ENCODE measurements at places on chromosomes 5 and 9.

DNA sequence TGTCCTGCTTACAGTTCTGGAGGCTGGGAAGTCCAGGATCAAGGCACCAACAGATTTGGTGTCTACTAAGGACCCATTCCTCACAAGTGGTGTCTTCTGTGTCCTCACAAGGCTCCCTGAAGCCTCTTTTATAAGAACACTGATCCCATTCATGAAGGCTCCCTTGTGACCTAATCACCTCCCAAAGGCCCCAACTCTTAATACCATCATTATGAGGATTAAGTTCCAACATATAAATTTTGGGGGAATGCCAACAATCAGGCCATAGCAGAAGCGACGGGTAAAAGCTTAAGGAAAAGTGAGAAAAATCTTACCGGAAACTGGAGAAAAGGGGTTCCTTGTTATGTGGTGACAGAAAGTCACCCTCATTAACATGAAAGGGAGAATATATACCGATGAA, 11.2 kb downstream of the CTNNAL1 start:
- no peak for DNase-seq

- DNase-seq: no peak
Measured at GRCh38 chr5:111004291-111004690, 67.2 kb upstream of the TSLP start.

DNA sequence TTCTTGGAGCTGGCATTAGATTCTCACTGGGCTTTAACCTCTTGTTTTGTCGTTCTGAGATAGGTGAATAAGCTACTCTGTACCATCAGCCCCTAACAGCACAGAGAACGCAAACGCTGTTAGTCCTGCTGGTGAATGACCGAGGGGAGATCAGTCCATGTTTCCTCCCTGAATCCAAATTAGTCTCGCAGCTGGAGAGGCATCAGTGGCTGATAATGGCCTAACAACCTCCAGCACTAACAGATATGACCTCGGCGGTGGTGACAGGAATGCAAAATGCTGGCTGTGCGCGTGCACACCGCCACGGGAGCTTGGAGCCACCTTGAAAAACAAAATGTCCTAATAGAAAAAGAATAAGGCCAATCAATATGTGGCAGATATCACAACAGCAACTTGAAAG, 77.6 kb upstream of the IRX1 start:
- no peak for DNase-seq

DNA sequence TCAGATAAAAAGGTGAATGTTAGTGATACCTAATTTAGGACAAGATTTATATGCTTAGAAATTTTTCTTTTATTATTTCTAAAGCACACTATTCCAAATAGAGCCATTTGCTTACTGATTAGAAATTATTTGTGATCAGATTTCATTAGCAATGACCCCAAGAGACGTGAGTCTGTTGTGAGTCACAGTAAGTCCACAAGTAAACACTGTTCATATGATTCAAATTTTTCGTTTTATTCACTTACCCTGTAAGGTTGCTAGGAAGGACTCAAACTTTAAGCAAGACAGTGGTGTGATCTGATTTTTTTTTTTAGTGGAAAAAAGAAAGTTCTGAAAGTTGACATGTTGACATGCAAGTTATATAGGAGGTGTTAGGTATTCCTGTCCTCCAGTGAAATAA, 1.2 kb downstream of the CARD6 start:
- DNase-seq: no peak

DNA sequence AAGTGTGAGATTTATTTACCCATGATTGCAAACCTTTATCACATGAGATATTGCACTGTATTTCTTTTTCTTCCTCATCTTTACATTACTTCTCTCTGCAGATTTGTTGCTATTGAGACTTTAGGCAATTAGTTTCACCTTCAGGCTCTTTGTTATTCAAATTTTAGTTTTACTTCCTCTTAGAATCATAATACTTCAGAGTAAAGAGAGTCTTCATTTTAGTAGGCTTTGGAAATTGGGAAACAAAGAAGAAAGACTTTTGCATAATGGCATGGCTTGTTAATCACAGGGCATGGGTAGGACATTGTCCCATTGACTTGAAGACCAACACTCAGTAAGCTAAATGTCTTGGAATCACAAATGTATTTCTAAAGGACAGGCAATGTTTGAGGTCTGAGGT, 1.2 kb upstream of the PCDHGA5 start:
- no peak for DNase-seq

GRCh38 chr5:135116160-135116561, 82.1 kb upstream of the PITX1 start:
- DNase-seq: peak; percentile 26

DNA sequence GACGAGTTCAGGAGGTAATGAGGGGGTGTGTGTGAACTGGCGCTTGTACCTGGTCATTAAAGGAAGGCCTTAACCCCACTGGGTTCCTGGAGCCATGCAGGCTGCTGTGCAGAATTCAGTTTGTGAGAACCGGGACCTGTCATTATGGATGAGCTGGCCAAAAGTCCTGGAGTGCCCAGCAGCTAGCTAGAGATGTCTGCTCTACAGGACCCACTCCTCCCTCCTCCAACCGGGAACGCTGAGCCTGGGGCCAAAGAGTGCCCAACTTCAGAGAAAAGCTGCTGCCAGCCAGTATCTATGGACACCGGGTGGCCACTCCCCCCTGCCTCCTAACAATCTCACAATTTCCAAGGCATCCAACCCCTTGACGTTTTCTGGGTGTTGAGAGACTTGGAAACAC, 1.2 kb downstream of the ENTREP1 start:
- peak; percentile 5 for DNase-seq

DNA sequence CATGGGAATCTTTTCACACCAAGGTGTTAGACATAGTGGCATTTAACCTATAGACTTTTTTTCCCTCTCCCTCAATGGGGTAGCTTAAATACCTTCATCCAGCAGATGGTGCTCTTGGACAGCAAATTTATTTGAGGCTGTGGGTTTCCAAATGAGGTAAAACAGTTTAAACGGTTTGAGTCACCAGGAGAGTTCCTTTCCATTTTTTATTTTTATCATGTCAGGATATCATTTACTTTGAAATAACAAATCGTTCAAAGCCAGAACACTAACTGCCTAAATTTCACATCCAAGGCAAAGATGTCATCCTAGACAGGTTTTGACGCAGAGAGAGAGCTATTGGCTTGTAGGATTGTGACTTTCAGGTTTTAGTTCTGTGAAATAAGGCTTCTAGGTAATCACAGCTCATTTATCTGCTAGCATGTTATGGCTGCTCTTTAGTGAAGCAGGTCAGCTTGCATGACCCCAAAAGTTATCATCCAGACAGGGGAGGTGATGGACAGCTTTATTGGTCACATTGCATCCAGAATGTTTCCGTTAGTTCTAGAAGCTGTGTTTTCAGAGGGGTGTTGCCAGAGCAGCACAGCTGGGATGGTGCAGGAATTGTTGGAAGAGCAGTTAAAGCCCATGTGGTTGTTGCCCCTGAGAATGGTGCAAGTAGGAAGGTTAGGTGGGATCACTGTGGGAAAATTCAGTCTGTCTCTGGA, 69.8 kb downstream of the KDM4C start:
- DNase-seq: no peak

DNA sequence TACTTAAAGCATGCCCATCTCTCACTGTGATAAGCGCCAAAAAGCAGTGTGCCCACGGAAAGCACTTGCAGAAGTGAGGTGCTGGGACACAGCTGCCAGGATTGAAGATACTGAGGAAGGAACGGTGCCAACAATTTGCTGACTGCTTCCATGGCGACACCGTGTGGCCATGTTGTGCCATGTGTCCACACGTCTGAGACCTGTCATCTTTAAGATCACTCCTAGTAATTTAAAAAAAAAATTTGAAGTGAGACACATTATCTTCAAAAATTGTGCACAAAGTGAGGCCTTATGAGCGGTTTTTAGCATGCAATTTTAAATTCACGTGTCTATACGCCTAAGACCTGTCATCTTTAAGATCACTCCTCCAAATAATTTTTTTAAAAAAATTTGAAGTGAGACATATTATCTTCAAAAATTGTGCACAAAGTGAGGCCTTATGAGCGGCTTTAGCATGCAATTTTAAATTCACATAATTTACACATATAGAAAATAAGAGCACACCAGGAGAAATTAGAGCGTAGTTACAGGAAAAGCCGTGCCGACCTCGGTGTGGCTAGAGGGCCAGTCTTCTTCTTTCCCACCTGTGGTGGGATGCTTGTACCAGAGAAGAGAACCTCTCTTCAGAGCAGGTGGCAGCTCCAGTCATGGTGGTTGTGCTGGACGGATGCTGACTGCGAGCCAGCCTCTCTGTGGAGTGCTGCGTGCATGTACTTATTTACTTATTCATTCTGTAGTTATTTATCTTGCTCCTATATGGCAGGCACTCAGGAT, 21.4 kb upstream of the FLT4 start:
- DNase-seq: peak; percentile 50

GRCh38 chr5:126119887-126120442, 303.2 kb upstream of the GRAMD2B start:
- no peak for DNase-seq

DNA sequence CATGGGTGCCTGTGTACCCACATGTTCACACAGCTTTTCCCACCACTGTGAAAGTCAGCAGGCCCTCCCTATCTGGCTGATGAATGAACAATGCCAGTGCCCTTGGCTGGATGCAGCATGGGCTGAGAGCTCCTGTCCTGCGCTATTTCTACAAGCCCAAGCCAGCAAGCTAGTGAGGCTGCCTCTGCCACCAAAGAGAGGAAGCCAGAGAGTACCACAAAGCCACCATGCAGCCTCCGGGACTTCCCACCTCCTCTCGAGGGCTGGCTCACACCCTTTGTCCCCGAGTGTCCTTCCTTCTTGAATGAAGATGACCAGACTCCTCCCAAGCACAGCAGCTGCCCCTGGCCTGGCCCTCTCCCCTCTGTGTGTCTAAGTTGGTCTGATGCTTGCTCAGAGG, 76.5 kb downstream of the SH3PXD2B start:
- DNase-seq: no peak

- no peak for DNase-seq
Measured at GRCh38 chr5:167177736-167178135, 1113.7 kb upstream of the WWC1 start.

DNA sequence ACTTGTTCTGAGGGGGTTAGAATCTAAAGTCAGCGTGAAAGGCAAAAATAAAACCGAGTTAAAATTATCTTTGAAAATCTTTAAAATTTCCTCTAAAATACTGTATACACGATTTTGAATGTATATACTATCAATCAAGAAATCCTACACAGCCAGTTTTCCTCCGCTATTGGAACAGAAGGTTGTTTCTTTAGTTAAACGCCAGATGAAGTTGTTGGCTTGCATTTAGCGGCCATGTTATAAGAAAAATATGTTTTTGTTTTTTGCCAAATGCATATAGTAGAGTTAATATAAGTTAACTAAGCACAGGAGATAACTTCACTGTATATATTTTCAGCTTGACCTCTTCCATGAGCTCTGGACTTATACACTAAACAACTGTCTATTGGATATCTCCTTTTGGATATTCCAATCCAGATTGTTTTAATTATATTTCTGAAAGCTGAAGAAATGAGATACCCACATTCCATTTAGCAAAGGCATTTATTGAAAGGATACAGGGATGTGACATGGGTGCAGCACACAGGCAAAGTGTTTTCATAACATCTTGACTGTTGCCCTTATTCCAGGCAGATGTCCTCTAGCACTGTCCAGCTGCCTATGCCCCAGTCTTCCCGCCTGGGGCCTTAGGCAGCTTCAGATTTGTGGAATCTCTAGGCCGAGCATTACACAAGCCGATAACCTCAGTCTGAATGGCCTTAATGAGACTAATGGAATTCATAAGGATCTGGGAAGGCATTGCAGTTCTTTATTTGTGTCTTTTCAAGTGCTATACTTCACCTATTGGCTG, 10.0 kb upstream of the ATG10 start:
- no peak for DNase-seq

GRCh38 chr9:132312873-132313272, 41.9 kb downstream of the SETX start:
- DNase-seq: no peak

DNA sequence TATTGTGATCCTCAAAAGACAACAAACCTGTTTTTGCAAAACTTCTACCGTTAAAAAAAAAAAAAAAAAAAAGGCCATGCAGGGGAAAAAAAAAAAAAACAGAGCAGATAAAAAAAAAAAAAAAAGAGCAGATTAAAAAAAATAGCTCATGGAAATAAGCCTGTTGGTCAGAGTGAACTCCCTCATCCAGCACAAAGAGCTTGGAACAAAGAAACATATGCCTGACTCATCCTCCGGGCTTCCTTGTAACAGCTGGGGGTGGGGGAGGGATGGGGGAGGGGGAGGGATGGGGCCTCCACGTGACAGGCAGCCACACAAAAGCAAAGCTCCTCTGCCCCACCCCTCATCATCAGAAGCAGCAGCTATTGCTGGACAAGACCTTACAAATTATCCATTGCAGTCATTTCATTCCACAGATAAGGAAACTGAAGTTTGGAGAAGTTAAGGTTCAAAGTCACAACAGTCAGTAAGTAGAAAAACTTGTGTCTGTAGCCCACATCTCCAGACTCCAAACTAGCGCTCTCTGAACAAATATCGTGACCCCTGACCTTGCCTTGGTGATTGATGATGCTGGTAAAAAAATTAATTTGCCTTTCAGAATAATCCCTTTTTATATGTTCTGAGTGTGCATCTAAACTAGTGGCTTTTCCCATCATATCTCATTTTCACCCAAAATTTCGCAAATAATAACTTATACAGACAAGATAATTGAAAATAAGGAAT, 38.9 kb downstream of the SLC35D2 start:
- DNase-seq: peak; percentile 80

DNA sequence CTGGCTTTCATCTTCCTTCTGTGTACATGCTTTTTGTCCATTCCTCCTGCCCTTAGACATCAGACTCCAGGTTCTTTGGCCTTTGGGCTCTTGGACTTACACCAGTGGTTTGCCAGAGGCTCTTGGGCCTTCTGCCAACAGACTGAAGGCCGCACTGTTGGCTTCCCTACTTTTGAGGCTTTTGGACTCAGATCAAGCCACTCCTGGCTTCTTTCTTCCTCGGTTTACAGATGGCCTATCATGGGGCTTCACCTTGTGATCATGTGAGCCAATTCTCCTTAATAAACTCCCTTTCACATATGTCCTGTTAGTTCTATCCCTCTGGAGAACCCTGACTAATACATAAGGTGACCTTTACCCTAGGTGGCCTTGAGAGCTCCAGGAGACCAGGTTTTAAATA, 189.1 kb upstream of the CCNG1 start:
- no peak for DNase-seq

Measured in hippocampal formation (tissue), 2 donors.